ENCODE measurements at places on chromosomes 12 and 14.

- DNase-seq: no peak
These were observed 77.2 kb downstream of the SERPINA3 start for GRCh38 chr14:94689218-94689984.

DNA sequence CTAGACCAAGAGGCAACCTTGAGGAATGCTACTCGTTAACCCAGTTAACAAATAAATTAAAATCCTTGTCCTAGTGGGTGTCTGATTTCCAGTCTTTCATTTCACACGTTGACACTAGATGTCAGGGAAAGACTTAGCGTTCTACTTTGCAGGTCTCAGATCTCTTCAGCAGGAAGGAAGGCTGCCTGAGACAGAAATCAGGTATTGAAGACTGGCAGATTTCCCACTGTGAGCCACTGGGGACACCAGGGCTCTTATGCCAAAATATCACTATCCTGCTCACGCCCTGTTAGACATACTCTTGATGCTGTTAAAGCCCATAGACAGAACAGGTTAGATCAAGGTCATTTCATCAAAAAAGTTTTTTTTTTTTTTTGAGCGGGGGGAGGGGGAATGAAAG is 33.0 kb downstream of the EMP1 start:
- DNase-seq: no peak

GRCh38 chr14:94650806-94651805 is 38.9 kb downstream of the SERPINA3 start:
- DNase-seq: no peak

GRCh38 chr12:91704446-91704845 is 441.2 kb downstream of the BTG1 start:
- DNase-seq: no peak

DNA sequence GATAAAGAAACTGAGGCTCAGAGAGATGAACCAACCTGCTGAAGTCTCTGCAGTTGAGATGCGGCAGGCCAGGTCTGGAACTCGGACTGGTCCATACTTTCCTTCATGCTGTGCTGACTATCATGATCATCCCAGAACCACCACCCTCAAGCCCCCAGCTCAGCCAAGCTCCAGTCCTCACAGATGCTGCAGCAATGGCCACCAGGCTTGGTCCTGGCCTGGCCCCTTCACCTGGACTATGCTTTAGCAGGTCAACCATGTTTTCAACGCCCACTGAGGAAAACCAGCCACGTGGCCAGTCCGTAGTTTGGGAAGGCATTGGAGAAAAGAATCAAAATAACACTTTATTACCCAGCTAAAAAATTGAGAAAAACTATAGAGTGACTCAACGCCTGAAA is 1.4 kb downstream of the GPR68 start:
- no peak for DNase-seq

- peak; percentile 24 for DNase-seq
These were observed 17.0 kb downstream of the ZDHHC22 start for GRCh38 chr14:77124345-77125280.

DNA sequence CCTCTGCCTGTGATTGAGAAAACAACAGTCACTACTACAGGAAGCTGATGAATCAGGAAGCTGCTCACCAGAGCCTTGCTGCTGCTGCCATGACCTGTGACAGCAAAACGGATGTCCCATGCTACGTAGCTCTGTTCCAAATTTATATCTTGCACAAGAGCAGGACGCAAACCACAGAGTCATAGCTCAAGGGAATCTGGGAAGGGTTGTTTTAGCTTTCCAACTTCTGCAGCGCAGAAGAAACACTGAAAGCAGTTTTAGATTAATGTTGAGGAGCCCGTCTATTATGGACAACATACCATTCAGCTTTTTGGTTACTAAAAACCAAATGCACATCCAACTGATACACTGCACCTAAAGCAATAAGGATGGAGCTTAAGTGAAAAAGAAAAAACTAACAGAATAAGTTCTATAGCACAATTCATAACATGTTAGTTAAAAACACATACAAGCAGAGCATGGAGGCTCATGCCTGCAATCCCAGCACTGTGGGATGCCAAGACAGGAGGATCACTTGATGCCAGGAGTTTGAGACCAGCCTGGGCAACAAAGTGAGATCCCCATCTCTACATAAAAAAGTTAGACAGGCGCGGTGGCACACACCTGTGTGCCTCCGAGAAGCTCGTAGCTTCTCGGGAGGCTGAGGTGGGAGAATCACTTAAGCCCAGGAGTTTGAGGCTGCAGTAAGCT is 1.7 kb upstream of the ANKRD33 start:
- no peak for DNase-seq

- no peak for DNase-seq
These were observed 32.1 kb downstream of the CRACR2A start for GRCh38 chr12:3720772-3721171.

GRCh38 chr14:79424462-79424861 is 786.8 kb downstream of the DIO2 start:
- DNase-seq: no peak

- DNase-seq: no peak
These were observed 5.5 kb downstream of the NDRG2 start for GRCh38 chr14:21019366-21019765.

DNA sequence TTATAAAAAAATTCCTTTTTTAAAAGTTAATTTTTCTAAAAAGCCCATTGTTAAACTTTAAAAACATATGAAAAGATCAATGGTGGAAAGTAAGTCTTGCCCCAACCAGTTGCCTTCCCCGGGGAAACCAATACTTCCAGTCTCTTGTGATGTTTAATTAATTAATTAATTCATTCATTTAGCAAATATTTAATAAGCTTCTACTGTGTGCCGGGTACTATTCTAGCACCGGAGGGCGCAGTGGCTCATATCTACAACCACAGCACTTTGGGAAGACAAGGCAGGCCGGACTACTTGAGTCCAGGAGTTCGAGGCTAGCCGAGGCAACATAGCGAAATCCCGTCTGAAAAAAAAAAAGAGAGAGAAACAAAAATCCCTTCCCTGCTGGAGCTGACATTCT is 87.4 kb downstream of the HECTD4 start:
- DNase-seq: no peak

DNA sequence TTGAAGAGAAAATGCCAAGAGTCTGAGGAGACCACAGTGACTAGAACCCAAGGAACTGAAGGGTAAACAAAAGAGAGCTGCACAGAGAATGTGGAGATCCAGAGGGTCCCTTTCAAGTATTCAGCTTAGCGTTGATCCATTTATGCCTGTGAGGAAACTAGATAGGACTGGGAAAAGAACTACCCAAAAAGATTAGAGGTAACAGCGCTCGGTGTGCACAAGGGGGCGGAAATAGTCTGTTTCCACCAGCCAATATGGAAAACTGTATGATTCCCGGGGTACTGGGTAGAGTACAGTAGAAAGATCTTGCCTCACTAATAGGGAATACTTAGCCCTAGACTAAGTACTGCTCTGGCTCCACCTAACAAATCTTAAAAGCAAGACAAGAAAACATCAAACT is 135.5 kb downstream of the DPF3 start:
- DNase-seq: no peak

DNA sequence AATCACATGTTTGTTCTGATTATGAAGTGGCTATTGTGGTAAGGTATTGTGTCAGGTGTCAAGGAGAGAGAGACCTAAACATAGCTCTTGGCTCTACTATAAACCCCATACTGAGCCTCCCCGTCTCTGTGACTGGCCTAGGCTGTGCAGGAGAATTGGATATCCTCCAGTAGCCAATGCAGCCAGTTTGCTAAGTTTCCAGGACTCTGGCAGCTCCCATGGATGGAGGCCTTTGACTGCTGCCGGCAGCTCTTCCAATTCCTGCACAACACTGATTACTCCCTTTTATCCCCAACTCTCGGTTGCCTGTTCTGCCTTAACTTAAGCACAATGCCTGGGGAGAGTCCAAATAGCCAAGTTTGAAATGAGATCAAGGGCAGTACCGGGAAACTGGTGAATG is 59.3 kb downstream of the ABCC9 start:
- DNase-seq: no peak

- no peak for DNase-seq
These were observed 16.2 kb downstream of the ABHD4 start for GRCh38 chr14:22614240-22614799.

DNA sequence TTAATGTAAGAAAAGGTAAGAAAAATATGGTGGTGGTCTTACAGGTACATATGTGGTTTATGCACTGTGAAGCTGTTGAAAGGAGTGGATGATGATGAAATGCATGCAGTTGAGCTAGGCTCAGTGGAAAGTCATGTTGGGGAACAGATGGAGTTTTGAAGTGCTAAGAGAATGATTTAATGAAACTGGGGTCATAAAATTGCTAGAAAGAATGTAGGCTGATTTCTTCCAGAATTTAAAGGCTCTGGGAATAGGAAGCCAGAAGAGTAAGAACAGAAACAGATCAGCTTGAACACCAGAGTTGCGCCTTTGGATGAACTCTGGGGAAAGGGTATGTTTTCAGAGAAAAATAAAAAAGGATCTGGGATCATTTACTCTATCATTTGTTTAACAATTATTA is 146.5 kb downstream of the MON2 start:
- no peak for DNase-seq

Data from activated CD4-positive, alpha-beta T cell treated with anti-CD3 and anti-CD28 coated beads, Interleukin-2, amount 50 U/mL, for 24 hours (primary cell).